ENCODE measurements at places on chromosomes 2 and 18. TPM values are rescaled to one million over a fixed set of nuclear protein-coding genes. Genes with fewer than 3 reads are reported as not detected.

ROCK1 gene
- total RNA-seq = 13.3 TPM

RAPGEF4 gene
- 1.8 TPM for total RNA-seq

ASXL3 gene
- total RNA-seq = 0.45 TPM

NT5C1B gene
- total RNA-seq = not detected

NEB gene
- total RNA-seq = 0.17 TPM

TSPYL6 gene
- total RNA-seq = not detected

CPO gene
- not detected for total RNA-seq

TEX44 gene
- total RNA-seq = not detected

FAM98A gene
- 45.6 TPM for total RNA-seq

RAB31 gene
- 9.9 TPM for total RNA-seq

SPHKAP gene
- not detected for total RNA-seq

PSD4 gene
- 8.4 TPM for total RNA-seq

NEMP2 gene
- 5.9 TPM for total RNA-seq

MC4R gene
- total RNA-seq = 0.15 TPM

EPAS1 gene
- 23.0 TPM for total RNA-seq

GAL3ST2 gene
- not detected for total RNA-seq

ADAM23 gene
- total RNA-seq = 5.5 TPM

OTX1 gene
- 0.17 TPM for total RNA-seq

SERPINB13 gene
- total RNA-seq = not detected

KCNS3 gene
- total RNA-seq = 2.7 TPM

C2orf80 gene
- total RNA-seq = not detected

HOXD1 gene
- total RNA-seq = not detected

SEMA4F gene
- total RNA-seq = 5.5 TPM

SAG gene
- total RNA-seq = not detected

HOXD13 gene
- not detected for total RNA-seq

RAB11FIP5 gene
- 23.9 TPM for total RNA-seq

UGT1A3 gene
- total RNA-seq = not detected

CREG2 gene
- total RNA-seq = 0.34 TPM

PRKAG3 gene
- total RNA-seq = not detected

SLC25A12 gene
- 12.9 TPM for total RNA-seq

SCRN3 gene
- total RNA-seq = 17.3 TPM

STARD6 gene
- 0.15 TPM for total RNA-seq

TEKT4 gene
- not detected for total RNA-seq

IL1B gene
- total RNA-seq = 0.45 TPM

Measured in bronchus fibroblast of lung (primary cell).